ENCODE measurements at places on chromosomes 7 and 10. TPM values are rescaled to one million over a fixed set of nuclear protein-coding genes. Genes with fewer than 3 reads are reported as not detected.

GRCh38 chr7:19572566-19572965 lies 136.3 kb downstream of the POLR1F start:
- DNase-seq: no peak

- DNase-seq: no peak
These were observed 26.0 kb upstream of the MCU start for GRCh38 chr10:72665925-72666324.

GRCh38 chr7:38310591-38311101 lies 37.2 kb upstream of the TARP start:
- peak; percentile 63 for DNase-seq

GRCh38 chr10:55668326-55668922 lies 692.6 kb downstream of the ZWINT start:
- no peak for DNase-seq

Gene HERC4
- total RNA-seq: 31.9 TPM

DNA sequence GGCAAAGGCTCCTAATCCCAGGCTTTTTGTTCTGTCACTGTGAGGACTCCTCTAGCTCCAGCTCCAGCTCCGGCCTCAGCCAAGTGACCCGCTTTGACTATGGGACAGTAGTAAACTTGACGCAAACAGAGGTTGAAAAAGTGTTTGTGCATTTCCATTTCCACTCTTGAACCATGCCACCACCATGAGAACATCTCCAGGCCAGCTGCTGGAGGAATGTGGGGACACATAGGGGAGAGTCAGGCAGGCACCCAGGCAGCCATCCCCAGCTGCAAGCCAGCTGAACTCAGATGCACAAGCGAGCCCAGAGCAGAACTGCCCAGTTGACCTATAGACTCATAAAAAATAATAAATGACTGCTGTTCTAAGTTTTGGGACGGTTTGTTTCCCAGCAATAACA lies 224.7 kb downstream of the GRID1 start:
- DNase-seq: no peak

DNA sequence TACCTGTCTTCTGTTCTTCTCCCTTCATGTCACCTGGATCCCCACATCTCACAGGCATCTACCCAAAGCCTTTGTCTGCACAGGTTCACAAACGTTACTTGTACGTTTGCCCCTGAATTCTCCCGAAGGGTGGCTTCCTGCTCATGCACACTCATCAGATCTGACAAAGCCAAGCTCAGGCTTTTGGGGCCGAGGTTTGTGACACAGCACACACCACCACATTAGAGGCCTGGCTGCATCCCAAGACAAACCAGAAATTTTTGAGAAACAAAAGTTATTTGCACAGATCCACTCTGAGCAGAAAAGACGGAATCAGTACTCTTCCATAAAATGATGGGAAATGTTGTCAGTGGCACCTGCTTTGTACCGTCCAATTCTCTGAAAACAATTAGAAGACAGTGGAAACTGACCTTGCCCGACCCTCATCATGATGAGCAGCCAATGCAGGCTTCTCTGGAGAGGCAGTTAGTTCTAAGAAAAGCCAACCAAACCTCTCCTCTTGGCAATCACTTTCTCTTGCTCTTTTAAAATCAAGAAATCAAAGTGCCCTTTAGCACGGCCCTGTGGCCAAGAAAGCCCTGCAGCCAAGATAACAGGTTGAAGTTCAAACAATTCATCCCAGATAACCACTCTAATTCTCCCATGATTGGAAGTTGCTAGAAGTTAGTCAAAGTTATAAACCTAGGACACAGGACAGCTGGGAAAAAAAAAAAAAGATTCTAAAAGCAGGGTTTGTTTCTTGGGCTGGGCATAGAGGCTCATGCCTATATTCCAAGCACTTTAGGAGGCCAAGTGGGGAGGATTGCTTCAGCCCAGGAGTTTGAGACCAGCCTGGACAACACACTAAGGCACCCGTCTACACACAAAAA lies 13.6 kb upstream of the SVIL start:
- no peak for DNase-seq

- no peak for DNase-seq
These were observed 85.9 kb downstream of the UBE3C start for GRCh38 chr7:157224627-157225026.
